LNCaP clone FGC (cell line): ENCODE measurements at places on chromosomes 4 and X.

DNA sequence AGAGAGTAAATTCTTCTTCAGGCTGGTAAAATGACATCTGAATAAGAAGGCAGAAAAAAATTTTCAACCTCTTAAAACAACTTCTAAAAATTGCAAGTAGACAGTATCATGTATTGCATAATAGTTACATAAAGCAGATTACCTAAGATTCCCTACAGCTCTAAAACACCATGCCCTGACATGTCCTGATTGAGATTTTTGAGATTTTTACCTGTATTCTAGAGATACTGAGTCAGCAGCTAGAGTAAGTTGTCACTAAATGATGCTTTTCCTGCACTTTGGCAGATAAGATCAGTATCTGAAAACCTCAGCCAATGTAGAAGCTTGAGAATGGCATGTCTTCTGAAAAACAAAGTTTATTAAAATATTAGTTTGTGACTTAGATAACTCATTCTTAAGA, 713.6 kb downstream of the CCSER1 start:
- no peak for DNase-seq

- no peak for DNase-seq
Measured at GRCh38 chrX:149758068-149758714, 15.7 kb upstream of the HSFX1 start.

- DNase-seq = no peak
Measured at GRCh38 chrX:39674490-39675161, 423.1 kb downstream of the BCOR start.

GRCh38 chr4:177235026-177235425, 74.6 kb upstream of the NEIL3 start:
- no peak for DNase-seq

DNA sequence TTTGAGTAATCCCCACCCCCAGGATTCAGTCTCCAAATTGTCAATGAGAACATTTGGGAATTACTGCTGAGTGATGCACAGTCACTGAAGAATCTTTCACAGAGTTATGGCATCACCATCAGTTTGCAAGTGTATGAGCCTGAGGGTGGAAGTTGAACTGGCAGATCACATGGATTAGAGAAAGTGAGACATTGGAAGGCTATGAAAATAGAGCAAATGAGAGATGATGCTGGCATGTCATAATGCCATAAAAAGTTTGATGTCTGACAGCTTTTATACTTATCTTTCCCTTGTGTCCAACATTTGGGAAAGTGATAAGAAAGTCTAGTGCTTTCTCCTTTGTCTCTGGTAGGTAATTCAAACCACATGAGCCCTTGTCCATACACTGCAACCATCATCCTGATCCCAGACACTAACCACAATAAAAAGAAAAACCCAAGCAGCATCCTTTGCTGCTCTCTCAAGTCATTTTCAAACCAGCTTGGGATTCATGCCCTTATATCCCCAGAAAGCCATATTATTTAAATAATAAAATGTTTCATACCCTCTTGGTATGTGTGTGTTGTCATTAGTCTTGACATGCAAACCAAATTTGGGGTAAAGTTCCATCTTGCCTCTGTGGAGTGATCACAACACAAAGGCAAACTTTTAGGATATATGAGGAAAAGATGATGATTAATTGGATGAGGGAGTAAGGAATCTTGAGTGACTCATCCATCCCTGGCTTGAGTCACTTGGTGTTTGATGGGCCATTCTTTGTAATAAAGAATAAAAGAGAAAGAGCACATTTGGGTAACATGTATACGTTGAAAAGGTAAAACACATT, 438.9 kb downstream of the GRXCR1 start:
- no peak for DNase-seq

- no peak for DNase-seq
Measured at GRCh38 chrX:11450354-11450753, 157.1 kb downstream of the AMELX start.

DNA sequence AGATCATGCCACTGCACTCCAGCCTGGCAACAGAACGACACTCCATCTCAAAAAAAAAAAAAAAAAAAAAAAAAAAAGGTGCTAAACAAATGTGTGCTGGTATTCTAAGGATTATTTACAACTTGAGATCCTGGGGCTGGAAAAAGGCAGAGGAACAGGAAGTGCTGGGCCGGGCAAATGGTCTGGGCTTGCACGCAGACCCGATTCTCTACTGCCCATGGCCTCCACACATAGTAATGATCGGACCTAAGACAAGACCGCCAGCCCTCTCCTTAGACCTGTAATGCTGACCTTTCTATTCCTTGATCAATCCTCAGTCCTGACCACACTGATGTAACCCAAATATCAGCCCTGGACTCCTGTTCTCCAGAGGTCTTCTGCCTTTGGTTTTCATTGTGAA, 67.8 kb downstream of the EFNB1 start:
- no peak for DNase-seq

GRCh38 chrX:107628662-107629539, 591 bp downstream of the PRPS1 start:
- no peak for DNase-seq

DNA sequence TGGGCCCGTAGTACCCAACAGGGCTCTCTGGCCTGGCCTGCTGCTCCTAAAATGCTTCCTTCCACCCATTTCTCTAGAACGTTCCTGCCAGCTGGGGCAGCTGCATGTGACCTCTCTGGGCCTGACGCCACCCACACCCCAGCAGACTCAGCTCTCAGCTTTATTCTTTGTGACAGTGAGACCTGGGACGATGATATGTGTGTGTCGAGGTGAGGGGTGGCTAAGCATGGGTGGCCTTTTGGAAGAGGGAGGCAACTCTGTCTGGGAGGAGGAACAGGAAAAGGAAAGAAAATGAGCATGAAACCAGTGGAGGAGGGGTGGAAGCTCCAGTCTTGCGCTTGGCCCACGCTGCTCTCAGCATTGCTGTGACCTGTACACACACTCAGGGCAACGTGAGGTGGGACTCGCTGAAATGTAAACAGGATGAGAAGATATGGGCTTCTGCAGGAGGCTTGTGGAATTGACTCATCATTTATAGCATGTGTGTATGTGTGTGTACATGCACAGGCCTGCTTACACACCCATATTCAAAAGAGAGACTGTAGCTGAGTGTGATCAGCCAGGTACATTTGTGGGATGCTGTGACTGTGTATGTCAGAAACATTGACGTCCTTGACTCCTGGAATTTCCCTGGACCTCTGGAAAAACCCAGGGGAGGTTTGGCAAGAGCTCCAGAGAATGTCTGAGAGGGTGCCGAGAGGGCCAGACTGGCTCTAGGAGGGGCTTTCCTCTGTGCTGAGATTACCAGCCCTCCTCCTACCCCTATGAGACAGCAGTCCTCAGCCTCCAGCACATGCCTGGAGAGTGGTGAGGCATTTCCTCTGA, 137.9 kb downstream of the PJA1 start:
- DNase-seq = no peak

DNA sequence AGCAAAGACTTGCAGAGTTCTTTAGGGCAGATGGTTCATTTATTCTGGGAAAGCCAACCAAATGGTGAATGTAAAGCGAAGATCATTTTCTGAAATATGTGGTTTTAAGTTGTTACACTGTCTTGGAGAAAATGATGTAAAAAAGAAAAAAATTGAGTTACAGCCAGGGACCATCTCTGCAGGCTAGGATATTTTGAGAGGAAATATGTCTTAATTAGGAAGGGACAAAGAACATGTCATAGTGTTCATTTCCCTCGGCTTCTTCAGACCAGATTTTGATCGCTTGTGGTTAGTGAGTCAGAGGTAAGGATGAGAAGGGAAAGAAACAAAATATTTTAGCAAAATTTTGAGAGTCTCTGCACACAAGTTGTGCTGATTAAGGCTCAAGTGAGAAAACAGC, 59.0 kb upstream of the C1QTNF7 start:
- DNase-seq = no peak
